H54 (cell line): ENCODE measurements at places on chromosomes 12 and 14.

DNA sequence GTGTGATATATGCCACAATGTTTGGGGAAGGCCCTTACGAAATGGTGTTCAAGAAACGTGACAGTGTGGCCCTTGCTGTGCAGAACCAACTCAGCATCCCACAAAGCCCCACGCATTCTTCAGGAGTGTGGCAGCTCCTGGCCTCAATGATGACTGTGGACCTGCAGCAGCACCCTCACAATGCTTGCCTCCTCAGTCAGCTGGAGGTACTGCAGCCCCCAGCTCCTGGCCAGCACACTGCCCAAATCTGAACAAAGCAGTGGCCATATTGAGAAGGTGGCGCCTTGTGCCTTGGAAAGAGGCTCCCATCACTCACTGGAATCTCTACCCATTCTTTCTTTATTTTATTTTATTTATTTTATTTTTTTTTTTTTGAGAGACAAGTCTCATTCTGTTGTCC is 10.4 kb downstream of the POLE2 start:
- no peak for DNase-seq

DNA sequence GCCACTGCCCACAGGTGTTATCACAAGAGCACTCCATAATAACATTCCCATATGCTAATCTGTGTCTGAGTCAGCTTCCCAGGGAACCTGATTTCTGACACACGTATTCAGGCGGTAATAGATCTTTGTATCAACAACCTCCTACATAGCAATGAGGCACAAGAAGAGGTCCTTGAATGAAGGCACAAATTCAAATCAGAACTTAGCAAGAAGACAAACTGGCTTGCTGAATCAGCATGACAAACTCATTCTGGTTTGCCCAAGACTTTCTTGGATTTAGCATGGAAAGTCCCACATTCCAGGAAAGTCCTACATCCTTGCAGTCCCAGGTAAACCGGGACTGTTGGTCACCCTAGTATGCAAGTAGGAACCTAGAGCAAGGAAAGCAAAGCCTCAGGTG is 33.9 kb upstream of the RNU6-7 start:
- no peak for DNase-seq

DNA sequence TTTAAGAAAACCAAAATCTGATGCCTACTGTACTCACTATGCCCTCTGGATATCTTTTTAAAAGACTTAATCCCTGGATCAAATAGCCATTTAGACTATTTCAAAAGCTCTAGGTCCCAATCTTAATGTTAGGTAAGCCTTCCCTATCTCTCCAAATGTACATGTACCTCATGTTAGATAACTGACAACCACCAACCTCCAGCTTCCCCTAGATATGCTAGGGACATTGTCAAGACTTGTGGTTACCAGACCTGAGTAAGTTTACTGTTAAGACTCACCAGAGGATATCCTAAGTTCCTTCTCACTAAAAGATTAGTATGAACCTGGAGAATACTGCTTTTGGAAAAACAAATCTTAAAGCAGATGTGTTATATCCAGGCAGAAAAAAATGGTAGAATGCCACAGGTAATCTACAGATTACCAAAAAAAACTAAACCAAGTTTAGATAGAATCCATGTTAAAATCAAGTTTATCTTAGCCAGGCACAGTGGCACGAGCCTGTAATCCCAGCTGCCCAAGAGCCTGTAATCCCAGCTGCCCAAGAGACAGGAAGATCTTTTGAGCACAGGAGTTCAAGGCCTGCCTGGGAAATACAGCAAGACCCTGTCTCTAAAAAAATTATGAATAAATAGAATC is 9.7 kb downstream of the NAP1L1 start:
- no peak for DNase-seq

DNA sequence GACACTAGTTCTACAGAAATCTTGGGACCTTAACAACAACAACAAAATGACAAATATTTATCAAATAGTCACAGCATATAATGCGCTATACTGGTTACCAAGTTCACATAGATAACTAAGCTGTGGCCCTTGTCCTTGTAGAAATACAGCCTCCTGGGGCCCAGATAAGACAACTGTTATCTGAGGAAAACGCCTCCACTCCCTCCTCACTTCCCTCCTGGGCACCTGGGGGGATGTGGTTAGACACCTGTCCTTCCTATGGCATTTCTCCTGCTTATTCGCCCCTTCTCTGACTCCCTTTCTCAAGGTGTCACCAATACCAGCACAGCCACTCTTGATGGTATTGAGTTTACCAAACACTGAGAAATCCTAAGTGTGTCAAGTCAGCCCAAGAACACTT is 419.4 kb downstream of the RAD51B start:
- DNase-seq: no peak

DNA sequence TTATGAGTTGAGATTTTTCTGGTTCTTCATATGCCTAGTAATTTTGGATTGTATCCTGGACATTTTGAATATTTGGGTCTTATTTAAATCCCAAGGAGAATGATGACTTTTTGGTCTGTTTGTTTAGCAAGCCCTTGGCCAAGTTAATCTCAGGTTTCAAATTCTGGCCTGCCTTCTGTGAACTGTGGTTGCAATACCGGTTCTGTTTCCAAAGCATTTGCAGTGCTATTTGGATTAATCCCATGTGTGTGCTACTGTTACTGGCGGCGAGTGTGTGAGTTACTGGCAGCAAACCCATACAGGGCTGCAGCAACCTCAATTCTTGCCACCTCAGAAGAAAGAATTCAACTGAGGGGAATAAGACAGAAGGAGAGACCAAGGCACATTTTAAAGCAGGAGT is 51.1 kb downstream of the TMEM260 start:
- DNase-seq: no peak

DNA sequence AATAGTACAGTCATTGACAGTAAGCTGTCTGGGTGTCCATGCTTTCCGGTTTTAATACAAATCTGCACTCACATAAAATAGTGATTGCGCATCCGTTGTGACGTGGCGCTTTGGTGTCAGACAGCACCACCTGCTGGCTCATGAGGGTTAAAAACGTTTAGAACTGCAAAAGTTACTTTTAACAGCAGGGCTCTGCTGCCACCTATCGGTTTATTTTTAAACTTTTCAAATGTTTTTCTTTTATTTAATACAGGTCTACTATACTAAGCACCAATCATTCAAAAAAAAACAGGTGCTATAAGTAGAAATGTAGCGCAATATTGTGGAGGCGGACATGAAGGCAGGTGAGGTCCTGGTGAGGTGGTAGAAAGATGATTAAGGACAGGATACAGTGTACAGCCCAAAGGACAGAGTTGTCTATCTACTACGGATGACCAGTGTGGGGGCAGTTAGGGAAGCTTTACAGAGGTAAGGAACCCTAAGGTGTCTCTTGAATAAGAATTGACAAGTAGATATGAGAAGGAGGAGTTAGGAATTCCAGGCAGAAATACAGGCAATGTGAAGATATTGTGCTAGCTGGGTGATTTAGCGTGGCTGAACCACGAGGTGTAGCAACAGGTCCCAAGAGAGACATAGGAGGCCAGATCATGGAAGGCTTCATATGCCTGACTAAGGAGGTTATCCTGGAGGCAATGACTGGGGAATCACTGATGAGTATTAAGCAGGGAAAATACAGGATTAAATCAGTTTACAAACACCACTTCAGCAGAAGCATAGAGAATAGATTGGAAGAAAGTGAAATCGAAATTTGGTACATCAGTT is 91.5 kb upstream of the PRB2 start:
- no peak for DNase-seq

DNA sequence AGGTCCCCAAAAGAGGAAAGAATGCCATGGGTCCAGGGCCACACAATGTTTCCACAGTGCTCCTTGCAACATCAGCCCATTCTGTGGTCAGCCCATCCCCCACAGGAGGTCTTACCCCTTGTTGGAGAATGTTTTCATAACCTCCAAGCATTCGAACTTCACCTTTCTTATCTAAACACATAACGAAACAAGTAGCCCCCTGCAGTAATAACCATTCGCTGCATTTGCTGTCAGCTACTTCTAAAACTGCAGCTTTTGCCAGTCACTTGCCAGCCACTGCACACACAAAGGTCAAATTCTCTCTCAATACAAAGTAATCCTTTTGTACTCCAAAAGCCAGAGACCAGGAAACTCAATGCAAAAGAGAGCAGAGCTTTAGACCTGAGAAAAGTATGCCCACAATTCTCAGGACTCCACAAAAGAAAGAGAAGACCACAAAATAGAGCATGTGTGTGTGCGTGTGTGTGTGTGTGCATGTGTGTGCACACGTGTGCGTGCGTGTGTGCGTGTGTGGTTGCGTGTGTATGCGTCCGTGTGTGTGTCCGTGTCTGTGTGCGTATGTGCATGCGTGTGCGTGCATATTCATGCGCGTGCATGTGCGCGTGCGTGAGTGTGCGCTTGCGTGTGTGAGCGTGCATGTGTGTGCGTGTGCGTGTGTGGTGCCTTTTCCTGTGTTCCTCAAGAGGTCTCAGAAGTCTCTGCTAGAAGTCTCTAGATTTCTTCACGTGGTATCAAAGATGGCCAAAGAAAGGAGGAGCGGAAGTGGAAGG is 31.7 kb upstream of the NINJ2 start:
- DNase-seq: no peak

- peak; percentile 42 for DNase-seq
Observed at GRCh38 chr14:31937730-31938346, 139.3 kb upstream of the ARHGAP5 start.

DNA sequence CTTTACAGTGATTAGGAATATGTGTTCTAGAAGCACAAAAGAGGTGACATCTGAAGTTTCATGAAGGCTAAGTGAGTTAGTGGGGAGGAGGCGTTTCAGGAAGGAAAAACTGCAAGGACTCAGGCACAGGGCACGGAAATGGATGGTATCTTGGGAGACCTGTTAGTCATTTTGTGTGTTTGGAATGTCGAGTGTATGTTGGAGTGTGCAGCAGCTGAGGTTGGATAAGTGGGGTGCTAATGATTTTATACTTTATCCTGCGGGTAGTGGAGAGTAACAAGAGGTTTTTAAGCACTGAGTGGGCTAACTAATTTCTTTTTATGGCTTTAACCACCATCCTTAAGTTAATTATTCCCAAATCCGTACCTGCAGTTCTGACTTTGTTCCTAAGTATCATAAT is 571.5 kb upstream of the FBXO33 start:
- DNase-seq: no peak

DNA sequence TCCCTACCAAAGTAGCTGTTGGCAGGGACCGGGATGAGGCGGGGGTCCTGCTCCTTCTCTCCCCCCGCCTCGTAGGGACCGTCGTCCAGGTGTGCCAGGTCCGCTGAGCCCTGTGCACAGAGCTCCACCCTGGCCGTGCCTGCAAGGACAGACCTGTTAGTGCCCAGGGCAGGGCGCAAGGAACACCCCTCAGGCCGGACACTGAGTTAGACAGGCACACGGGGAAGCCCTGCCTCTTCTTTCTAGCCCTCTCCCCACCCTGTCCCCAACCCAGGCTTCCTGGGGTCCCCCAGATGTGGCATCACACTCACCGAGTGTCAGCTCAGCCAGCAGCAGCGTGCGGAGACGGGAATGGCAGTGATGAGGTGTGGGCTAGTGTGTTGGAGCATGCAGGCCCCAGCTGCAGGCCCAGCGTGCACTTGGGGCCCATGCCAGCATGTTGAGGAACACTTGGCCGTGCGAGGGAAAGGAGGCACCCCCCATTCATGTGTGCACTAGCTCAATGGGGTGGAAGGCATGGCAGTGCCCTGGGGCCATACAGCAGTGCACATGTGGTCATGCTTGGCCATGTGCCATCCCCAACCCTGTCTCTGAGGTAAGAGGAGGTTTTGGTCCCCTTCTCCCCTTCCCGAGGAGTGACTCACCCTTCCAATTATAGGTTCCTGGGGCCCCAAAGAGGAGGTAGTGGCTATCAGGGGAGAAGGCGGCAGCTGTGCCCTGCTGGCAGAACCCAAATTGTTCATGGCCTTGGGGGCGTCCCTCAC is 7.3 kb downstream of the ITGA7 start:
- peak; percentile 74 for DNase-seq

DNA sequence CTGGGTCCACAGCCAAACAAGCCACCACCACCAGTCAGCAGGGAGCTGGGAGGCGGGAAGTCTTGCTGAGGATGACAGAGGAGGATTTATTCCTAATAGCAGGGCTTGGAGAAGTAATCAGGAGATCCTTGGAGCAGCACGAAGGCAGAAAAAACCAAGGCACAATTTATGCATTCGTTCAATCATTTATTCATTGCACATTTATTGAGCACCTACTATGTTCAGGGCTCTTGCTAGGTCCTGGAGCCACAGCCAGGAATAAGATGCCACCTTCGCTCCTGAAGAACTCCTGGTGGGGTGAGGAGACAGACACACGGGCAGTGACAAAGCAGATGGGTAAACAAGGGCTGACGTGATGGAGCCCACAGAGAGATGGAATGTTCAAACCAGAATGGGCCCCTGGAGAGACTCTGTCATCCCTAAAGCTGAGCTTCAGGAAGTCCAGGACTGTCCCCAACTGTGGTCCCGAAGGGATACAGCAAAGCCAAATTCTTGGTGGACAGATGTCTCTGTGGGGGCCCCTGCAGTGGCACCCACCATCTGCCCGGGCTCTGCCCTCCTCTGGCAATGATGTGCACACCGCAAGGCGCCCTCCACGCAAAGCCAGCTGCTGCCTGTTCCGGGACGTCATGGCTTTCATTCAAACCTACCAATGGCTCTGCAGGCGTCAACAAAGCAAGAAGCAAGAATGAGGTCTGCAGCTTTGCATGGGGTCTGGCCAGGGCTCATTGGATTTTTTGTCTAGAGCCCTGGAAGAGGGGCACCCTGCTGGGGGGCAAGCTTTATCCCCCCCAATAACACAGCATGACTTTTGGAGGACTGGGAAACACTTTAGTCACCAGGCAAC is 3.0 kb upstream of the TESC start:
- no peak for DNase-seq

GRCh38 chr12:27653661-27654060 is 42.6 kb upstream of the REP15 start:
- DNase-seq: no peak

DNA sequence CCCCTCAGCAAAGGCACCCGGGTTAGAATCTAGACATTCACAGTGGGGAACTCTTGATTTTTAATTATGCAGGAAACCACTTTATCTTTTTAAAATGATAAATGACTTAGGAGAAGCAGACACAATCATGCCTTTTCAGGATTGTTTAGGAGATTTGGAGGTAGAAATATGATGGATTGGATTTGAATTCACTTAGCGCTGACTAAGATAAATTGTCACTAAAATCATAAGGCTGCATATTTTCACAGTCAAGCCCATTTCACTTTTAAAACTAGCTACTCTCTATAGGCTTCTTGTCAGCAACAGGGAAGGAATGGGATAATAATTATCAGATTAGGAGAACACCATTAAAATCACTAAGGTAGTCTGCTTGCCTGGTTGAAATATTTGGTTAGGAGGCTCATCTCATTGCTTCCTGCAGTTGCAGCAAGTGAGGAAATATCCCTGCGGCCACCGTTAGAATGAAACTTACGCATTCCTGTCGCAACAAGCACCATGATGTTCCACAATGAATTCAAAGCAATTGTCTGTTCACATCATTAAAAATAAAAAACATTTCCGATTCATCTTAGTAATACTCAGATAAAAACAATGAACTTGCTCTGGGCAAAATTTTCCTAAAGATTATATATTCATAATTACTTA is 31.9 kb downstream of the DACT1 start:
- DNase-seq: no peak

DNA sequence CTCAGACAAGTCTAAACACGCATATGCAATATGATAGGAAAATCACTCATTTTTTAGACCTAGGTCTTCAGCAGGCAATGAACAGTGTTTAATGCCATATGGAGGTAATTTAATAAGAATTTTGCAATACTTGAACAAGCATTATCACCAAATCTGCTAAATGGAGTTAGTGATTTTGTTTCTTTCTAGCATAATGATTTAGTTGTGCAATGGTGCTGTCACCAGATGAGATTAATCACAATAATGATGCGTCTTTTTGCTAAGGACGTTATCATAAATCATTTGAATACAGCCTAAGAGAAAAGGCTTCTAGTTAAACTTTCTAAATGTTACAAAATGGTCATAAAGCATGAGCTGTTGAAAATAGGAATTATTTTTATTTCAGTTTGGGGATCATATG is 170.0 kb upstream of the SLC16A7 start:
- DNase-seq: no peak
